ENCODE measurements at places on chromosomes 13 and 19.
A peak's percentile ranks its signal among the peaks of the same experiment; 100 is the strongest.

- DNase-seq, result no peak
Measured at GRCh38 chr13:40341501-40341900, 324.9 kb downstream of the FOXO1 start.

DNA sequence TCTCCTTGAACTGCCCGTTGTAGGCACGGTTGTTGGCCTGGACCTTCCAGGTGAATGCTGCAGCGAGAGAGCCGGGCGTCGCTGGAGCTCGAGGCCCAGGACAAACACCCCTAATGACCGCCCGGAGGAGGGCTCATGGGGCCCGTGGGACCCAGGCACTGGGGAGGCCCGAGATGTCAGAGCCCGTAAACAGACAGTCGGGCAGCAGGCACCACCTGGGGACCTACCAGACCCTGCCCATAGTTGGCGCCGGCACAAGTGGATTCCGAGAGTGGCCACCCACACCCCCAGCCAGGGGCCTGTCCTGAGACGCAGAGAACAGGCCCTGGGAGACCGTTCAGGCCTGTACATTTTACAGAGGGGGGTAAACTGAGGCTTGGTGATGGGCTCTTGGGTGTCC is 2.4 kb downstream of the ATP8B3 start:
- DNase-seq, result no peak

DNA sequence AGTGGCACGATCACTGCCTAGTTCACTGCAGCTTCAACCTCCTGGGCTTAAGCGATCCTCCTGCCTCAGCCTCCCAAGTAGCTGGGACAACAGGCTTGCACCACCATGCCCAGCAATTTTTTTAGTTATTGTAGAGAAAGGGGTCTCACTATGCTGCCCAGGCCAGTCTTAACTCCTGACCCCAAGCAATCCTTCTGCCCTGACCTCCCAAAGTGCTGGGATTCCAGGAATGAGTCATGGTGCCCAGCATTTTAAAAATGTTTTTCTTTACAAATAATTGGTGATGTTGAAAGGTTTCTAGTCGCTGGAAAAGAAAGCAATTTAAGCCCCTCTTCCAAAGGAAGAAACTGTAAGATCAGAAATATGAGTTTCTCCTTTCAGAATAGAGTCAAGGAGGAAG is 19.4 kb downstream of the DYRK1B start:
- DNase-seq, result no peak

DNA sequence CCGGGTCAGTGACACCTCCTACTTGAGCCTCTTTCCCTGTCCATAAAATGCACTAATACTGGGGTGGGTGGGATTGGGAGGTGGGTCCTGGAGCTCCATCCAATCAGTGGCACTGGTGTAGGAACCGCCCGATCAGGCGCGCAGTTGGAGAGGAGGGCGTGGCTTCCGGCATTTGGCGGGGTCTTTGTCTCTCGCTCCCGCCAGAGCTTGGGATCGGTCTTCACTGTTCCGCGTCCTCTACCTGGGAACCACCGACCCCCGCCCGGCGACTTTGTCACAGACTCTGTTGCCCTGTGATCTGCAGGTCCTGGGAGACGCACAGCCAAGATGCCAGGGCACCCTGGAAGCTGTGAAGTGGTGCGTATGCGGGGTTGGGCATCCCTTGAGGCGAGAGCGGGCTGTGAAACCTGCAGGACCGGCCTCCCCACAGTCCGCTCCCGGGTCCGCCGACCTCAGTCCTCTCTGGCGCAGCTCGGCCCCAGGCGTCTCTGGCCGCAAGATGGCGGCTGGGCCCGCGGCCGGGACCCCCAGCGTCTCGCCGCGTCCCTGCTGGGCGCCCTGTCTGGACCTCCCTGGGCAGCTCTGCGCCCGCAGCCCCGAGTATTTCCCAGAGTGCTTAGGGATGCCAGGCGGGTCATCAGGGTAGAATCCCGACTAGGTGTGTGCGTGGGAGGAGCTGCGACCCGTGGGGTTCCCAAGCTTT is 41.6 kb upstream of the ZNF730 start:
- DNase-seq, result no peak

GRCh38 chr19:55109527-55110291 is 7.7 kb downstream of the PPP1R12C start:
- no peak for DNase-seq

DNA sequence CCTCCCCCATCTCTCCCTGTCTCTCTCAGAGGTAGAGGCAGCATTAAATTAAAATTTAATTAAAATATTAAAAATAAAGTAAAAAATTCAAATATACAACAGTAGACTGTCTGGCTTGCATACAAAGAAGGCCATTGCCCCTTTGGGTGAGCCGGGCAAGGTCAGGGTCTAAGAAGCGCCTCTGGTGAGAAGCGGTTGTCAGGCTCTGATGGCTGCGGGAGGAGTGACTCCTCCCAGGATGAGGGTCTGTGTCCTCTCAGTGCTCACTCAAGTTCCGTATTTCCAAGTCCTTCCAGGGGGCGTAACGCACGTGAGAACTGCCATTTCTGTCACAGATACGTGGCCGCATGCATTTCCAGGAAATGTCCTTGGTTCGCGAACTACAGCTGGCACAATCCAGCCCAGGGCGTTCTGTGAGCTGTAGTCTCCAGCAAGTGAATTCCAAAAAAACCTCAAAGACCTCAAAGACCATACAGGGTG is 737 bp upstream of the ZNF181 start:
- no peak for DNase-seq

GRCh38 chr19:47735131-47735530 is 10.2 kb upstream of the NOP53 start:
- no peak for DNase-seq

- no peak for DNase-seq
Measured at GRCh38 chr13:112603641-112604225, 15.8 kb upstream of the TUBGCP3 start.

DNA sequence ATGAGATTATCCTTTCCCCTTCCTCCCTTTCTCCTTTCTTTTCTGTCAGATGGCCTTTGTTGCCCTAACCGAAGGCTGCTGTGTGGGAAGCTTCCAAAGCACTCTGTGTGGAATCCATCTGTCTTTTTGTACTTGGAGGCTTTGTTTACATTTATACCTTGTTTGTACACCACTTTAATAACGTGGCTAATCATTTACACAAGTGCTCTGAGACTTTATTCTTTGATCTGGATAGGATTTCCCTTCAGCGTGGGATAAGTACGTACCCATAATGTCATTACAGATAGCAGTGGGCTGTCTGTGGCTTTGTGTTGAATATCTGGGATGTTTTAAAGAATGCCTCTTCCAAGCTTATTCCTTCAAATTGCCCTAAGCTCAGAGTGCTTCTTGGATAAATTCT is 684.7 kb upstream of the SLITRK5 start:
- DNase-seq, result no peak

DNA sequence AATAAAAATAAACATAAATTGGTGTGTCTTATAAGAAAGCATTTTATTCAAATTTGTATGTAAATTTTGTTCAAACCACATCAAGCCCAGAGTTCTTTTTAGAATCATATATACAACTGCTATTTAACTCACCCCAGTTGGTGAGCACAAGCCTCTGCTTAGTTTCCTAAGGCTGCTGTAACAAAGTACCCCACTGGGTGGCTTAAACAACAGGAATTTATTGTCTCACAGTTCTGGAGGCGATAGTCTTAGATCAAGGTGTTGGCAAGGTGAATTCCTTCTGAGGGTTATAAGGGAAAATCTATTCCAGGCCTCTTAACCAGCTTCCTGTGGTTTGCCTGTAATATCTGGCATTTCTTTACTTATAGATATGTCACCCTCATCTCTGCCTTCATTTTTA is 1133.5 kb downstream of the OLFM4 start:
- no peak for DNase-seq

GRCh38 chr19:5172859-5173630 is 167.6 kb downstream of the PTPRS start:
- no peak for DNase-seq

- no peak for DNase-seq
Measured at GRCh38 chr19:19457671-19458070, 52.2 kb downstream of the GATAD2A start.

GRCh38 chr13:74966814-74967424 is 515.0 kb downstream of the TBC1D4 start:
- no peak for DNase-seq

DNA sequence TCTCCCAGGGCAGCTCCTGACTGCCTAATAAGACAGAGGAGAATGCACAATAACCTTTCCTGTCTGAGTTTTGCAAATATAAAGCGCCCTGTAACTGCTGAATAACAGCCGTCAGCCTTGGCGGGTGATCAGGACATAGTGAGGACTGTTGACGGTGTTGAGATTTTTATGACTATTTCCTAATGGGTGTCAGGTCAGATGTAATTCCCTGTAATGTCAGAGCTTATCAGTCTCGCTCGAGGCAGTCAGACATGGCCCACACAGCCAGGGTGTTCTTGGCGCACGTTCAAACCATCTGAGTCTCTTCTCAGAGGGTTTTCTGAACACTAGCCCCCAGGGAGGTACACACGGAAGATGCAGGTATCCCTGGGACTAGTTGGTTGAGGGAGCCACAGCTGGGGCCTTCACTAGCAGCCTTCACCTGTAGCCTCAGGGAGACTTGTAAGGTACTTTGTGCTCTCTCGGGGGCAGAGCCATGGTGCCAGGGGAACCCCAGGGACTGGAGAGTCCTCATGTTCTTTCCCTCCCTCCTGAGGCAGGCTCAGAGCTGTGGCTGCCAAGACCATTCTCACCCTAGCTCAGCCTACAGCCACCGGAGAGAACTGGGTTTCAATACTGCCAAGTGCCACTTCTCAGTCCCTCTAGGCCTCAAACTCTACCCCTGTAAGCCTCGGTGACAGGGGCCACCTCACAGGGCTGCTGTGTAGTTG is 213.1 kb downstream of the UQCRFS1 start:
- no peak for DNase-seq

DNA sequence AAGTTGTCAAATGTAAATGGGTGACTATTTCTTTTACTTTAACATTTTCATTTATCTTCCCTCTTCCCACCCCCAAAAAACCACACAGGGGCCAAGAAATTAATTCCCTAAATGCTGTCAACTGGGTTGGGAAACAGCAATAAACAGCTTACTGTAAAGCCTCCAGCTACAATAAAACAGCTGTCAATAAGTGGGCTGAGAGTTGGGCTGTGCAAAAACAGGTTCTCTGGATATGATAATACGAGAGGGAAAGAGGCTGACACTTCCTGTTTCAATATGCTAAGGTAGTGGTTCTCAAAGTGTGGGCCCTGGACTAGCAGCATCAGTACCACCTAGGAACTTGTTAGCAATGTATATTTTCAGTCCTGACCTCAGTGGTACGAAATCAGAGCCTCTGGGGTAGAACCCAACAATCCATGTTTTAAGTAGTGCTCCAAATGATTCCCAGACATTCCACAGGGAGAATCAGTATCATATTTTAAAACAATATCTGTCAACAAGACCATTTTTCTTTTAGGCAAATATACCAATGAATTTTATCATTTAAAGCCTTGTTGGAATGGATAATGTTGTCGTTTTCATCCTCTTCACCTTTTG is 8.4 kb downstream of the PCDH9 start:
- no peak for DNase-seq

DNA sequence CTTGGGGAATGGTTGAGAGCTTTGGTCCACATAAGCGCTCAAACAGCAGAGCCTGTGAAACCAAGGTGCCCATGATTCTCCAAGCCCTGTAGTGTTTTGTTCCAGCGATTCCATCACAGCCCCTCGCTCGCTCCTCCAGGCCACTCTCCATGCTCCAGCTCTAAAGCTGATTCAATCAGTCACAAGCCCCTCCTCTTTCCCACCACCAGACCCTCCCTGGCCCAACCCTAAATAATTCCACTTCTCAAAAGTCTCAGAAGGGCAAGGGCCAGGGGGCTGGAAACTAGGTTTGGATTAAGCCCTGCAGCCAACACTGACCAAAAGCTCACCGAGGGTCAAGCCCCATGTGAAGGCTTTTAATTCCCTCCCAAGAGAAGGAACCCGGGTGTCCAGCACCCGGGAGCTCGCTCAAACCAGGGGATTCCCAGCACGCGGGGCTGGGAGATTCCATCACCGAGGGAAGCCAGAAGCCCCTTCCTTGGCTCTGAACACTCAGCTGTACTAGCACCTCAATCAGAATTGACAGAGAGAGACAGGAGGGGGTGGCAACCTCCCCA is 1.5 kb downstream of the ZNF296 start:
- no peak for DNase-seq

DNA sequence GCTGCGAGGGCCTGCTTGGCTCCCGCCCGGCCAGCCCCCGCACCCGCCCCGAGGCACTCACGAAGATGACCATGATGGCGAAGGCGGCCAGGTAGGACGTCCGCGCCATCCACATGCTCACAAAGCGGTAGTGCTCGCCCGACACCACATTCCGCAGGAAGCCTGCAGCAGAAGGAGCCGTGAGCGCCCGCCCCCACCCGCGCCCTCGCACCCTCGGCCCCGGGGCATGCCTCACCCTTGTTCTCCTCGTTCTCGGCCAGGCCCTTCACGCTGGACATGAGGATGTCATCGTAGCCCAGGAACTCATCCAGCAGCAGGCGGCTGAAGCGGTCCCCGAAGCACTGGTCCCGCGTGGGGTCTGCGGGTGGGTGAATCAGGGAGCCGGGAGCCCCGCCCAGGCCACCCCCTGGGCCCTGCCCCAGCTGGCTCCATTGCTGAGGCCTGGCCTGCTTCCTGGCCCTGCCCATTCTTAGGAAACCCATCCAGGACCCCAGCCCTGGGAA is 9.0 kb downstream of the TMEM259 start:
- DNase-seq, result no peak

- DNase-seq, result peak; percentile 68
Measured at GRCh38 chr19:46515879-46516350, 20.2 kb upstream of the PNMA8B start.

- no peak for DNase-seq
Measured at GRCh38 chr13:24868874-24869273, 104.9 kb downstream of the RNF17 start.

- DNase-seq, result no peak
Measured at GRCh38 chr19:17128820-17129219, 53.2 kb downstream of the MYO9B start.

DNA sequence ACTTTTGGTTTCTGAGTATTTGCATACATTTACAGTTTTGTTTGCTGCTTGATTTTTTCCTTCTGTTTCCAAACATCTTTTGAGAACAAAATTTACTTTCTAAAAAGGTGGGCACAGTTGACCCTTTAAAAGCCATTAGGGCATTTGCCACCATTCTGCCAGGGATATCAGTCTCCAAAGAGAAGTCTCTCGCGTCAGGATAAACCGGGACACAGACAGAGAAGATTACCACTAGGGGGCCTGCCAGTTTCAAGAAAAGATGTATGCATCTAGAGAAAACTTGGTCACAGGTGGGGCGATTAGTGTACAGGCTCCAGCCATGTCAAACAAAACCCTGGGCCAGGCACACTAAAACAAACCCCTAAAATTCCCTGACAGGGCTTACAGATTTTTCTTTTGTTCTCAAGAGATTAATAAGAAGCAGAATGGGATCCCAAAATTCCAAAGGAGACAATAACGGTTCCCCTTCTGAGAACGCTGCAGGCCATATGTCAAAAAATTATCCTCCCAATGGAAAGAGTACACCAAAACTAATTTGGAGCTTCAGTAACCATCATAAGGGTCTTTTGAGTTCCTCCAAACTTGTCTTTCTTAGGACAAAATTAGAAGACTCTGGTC is 10.7 kb upstream of the PABPC3 start:
- no peak for DNase-seq

DNA sequence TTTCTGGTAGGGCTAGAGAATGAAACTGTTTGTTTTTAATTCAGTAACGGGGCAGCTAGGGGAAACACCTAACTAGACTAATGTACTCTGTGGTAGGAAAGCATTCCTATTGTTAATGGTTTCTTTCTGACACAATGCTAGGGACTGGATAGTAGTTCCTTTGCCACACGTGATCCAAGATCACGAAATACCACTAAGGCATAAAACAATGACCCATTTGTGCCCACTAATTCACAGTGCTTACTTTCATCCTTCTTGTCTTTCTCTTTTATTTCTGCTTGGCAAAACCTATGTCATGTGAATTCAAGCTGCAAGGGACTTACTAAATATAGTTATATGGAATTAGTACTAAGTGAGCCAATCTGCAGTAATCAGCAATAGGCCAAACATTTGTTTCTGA is 834.1 kb upstream of the SLITRK6 start:
- DNase-seq, result no peak
